ENCODE measurements at places on chromosomes 2 and 18.

DNA sequence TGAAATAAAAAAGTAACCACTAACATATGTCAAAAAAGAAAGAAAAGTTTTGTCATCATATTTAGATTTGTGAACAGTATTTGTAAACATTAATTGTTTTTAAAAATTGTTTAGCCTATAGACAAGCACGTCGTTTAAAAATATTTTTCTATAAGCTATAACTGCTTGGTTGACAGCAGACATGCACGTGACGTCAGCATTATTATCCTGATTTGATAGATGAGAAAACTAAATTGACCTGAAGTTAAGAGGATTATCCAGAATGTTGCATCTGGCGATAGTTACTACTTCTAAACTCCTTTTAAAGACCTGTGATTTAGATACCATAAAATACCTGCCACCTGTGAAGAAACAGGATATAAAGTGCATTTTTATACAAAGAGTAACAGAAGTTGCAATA is 156.9 kb upstream of the BARD1 start:
- no peak for DNase-seq

- no peak for DNase-seq
These were observed 223.5 kb downstream of the NDUFA10 start for GRCh38 chr2:239801404-239802184.

DNA sequence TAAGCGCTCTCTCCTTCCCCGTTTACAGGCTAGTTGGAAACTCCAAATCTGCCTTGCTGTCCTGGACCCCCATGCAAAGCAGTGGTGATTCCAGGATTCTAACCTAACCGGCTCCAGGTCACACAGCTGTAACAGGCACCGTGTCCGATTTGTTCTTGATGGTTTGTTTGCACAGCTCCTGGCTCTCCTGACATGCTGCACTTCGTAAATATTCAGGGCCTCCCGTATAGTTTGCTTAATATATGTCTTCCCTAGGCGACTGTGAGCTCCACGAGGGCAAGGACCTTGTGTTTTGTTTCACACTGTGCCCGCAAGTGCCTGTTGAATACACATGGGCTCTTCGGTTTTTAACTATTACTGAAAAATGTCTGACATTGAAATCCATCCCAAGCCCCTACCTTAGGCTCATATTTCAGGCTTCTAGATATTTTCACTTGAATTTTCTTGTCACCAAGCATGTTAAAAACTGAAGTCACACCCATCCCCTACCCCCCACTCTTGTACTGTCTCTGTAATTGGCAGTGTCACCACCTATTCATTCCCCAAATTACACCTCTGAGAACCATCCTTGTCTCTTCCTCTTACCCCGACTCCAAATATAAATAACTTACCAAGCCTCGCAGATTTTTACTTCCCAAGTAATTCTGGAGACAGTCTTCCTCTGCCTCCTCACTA is 1.0 kb upstream of the PUM2 start:
- DNase-seq = no peak

DNA sequence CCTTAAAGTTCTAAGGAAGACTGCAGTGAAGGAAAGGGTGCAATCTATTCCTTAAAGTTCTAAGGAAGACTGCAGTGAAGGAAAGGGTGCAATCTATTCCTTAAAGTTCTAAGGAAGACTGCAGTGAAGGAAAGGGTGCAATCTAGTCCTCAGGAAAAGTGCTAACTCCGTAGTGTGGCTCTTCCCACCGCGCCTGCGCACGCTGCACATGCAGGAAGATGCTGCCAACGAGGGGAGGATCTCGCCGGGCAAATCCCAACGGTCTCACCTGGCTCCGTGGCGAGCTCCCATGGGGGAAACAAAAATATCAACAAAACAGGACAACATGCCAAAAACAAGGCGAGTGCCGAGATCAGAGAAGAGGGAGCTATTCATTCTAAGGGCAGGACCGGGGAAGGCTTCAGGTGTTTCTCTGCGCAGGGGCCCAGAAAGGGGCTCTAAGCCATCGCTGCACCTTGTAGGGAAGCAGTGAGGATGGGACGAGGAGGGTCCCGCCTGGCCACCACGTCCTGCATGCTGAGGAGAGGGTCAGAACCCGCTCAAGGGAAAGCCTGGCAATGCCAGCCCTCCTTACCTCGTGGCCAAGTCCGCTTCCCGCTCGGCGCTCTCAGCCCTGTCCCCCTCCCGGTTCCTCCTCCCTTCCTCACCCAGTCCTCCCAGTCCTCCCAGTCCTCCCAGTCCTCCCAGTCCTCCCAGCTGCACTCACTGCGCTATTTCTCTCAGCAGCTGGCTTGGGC is 24.5 kb downstream of the TIMM21 start:
- DNase-seq = no peak

- no peak for DNase-seq
These were observed 91.5 kb upstream of the LPIN2 start for GRCh38 chr18:3104190-3105054.

DNA sequence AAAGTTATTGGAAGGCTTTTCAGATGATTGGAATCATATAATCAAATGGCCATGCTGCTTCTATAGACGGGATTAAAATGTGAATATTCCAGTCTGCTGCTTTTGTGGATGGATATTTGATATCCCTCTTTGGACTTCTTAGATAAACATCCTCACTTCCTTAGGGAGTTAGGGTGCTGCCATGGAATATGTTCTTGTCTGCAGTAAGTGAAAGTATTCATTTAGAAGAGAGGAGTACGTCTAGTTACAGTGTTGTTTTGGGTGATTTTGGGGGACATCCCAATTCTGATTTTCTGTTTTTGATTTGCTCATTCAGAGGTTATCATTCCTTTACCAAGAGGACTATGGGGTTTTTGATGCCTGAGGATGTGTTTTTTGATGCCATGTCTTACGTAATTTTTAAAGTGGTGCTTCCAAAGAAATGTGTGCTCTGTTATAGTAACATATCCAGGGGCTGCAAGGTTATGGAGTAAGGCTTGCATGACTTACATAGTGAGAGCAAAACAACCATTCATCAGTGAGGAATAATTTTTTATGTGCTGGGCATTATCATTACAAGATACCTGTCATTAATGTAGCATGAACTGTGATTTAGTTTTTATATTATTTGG is 33.6 kb downstream of the ASXL3 start:
- no peak for DNase-seq

DNA sequence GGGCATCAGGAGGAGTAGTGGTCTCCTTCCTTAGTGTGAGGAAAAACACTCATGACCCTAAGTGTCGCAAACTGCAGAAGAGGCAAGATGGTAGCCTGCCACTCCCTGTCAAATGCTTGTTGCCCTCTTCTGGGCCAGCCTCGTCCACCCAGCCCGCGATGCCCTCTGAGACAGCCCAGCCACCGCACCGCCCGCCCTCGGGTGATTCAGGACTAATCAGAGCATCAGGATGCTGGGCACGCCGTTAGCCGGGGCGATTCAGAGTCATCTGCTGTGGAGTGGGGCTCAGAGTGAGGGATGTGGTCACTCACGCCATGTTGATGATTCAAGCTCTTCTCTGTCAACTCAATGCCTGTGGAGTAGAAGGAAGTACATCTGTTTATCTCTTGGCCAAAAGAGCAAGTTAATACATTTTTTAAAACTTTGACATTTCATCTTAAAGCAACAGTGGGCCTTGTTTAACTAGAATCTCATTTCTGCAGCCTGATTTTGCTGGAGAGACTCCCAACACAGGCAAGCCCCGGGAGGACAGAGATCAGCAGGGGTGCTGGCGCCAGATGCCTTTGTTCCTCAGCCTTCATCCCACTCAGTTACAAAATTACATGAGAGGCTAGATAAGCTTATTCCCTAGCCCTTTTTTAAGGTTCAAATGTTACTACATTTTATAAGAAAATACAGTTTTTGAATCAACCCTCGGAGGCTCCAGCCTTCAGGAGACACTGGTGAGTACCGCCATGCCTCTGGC is 79.0 kb downstream of the TMEM18 start:
- no peak for DNase-seq

DNA sequence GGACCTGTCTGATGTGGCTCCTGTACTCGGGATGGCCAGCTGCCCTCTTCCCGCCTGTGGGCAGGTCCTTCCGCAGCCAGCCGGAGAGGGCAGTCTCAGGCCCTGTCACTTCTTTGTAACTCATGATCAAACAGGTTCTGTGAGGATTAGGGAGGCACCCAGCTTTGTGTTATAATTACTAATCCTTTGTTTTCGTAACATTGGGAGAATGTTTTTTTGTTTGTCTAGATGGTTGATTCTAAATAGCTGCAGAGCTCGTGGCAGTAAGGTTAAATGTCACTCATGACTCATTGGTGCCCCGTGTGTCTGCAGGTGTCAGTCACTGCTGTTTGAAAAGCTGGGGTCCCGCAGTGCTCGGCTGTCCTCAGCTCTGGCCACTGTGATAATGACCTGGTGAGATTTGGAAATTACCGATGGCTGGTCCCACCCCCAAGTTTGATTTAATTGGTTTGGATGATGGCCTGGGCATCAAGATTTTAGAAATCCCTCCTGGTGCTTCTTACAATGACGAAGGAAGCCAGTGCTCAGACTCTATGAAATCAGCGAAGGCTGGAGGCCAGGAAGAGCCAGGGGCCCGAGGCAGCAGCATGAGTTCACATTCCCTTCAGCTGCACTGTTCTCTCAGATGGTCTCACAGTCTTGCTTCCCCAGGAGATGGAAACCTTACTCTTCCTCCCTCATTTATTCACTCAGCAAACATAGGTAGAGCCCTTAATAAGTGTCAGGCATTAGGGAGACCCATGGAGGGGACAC is 172.8 kb downstream of the VAPA start:
- DNase-seq = no peak

- DNase-seq = no peak
These were observed 131.3 kb downstream of the PXDN start for GRCh38 chr2:1613078-1613445.

- no peak for DNase-seq
These were observed 150.5 kb downstream of the MBP start for GRCh38 chr18:76982038-76982437.

DNA sequence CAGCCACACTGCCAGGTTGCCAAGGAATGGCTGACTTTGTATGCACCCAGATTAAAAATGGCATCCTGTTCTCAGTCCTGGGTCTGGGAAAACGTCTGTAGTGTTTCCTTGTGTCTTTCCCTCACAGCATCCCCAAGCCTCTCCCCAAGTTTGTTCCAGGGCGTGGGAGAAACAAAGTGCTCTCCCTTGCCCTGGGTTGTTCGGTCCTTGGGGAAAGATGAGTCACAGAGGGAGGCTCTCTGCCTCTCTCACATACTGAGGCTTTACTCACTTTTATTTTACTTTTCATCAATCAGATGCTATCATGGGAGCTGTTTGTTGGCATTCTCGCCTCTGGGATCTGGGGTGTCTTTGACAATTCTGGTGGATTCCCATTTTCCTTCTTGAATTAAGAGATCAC is 492.3 kb downstream of the XIRP2 start:
- no peak for DNase-seq

GRCh38 chr2:173963817-173964564 is 1.2 kb downstream of the SP3 start:
- peak; percentile 85 for DNase-seq

- no peak for DNase-seq
These were observed 61.0 kb downstream of the CIB4 start for GRCh38 chr2:26580151-26580550.

All from stimulated activated CD8-positive, alpha-beta memory T cell treated with anti-CD3 and anti-CD28 coated beads, Interleukin-4, amount 100 ng/mL, for 1 hour (primary cell).